ENCODE measurements at places on chromosomes 2 and 18.

GRCh38 chr2:86596118-86596517 is 27.5 kb downstream of the RNF103 start:
- no peak for DNase-seq

DNA sequence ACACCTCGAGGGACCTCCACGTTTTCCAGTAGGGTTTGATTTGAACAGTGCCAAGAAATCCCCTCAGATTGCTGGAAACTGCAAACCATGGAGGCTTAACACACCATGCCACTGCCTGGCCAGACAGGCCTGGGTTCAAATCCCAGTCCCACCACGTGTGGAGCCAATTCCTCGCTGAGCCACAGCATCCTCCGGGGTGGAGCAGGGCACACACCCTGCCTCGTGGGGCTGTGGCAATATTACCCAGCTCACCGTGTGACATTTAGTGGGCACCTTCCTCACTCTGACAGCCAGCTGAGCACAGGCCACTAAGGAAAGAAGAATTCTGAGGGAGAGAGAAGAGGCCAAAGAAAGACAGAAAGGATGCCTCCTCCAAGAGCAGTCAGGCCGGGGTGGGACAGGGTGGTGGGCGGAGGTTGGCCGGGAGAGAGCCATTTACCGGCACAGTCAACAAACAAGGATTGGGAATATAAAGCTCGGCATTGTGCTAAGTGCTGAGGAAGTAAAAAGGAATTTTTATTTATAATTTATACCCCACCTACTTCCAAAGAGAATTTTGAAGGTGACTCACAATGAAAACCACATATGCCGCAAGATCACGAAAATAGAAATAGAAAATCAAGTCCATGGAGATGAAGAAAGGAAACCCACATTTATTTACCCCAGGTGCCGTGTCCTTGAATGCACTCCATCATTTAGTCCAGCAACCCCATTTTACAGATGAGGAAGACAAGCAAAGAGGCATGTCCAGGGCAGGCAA is 111.5 kb downstream of the MCFD2 start:
- DNase-seq: no peak

- no peak for DNase-seq
Observed at GRCh38 chr18:43414006-43414405, 136.7 kb upstream of the SYT4 start.

- DNase-seq: no peak
Observed at GRCh38 chr2:190964170-190964795, 49.7 kb downstream of the STAT1 start.

DNA sequence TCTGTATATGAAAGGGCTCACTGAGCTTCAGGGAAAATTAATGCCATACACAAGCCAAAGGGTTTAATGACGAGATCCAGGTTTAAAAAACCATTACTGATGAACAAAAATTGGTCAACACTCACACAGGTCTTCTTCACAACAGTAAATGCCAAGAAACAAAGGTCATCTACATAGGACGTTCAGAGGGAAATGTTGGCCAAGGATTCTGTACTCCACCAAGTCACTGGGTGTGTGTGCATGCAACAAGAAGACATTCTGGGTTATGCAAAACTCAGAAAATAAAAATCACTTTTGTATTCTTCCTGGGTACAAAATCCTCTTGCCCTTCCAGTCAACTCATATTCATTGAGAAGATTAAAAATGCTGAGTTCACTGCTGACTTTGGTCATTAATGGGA is 78.3 kb downstream of the ACTR2 start:
- no peak for DNase-seq

DNA sequence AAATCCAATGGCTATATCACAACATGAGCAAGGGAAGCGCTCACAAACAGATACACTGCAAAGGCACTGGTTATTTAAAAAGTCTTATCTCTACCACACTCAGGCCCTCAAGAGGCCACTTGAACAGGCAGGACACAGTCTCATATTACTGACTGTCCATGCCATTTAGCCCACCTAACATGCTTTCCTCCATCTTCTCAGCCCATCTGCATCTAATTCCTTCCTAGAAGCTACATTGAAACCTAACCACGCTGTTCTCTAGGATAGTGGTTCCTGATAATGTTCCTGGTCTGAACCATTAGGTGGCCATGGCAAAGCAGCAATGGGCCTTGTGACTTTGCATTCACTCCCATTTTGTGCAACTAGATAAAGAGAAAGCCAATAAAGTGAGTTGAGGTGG is 22.5 kb upstream of the NEB start:
- no peak for DNase-seq

DNA sequence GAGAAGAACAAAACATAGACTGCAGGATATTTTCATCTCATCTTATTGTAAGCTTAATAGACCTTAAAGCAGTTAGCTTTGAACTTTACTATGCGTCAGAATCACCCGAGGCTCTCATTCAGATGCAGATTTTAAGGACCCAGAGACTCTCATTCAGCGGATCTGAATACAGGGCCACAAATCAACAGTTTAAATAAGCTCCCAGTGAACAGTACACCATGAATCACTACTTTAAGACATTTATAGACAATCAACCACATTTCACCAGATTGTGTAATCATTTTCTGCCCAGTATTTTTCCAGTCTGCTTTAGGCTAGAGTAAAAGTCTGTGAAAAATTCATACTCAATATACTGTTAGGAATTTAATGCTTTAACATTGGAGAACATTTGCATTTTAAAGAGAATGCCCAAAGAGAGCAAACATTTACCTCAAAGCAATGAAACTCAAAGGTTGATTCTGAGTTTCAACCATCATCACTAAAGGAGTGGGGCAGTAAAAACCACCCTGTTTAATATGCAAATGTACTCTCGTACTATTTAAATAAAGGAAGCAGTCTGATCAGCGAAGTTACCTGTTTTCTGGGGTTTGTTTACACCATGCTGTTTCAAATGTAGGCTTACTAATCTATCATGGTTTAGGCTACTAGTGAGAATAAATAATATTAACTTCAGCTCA is 11.0 kb upstream of the ALPK2 start:
- no peak for DNase-seq

GRCh38 chr2:191976436-191976835 is 129.5 kb upstream of the CAVIN2 start:
- no peak for DNase-seq

- no peak for DNase-seq
Observed at GRCh38 chr18:44733754-44734465, 53.2 kb downstream of the SETBP1 start.

- DNase-seq: no peak
Observed at GRCh38 chr2:74764429-74765272, 69.3 kb upstream of the HK2 start.

DNA sequence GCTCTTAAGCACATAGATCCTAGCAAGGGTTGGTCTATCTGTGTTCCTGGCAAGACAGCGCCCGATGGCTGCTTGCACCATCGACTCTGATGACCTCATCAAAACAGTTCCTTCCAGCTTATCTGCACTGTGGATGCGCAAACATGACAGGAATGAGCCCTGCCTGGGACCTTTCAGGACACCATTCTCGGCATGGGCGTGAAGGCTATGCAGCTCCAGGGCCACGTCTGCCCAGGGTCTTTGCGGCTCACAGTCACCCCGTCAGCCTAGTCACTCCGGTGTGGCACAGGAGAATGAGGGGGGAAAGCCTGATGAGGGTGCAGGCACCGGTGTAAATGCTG is 147.8 kb upstream of the TWIST2 start:
- DNase-seq: no peak

DNA sequence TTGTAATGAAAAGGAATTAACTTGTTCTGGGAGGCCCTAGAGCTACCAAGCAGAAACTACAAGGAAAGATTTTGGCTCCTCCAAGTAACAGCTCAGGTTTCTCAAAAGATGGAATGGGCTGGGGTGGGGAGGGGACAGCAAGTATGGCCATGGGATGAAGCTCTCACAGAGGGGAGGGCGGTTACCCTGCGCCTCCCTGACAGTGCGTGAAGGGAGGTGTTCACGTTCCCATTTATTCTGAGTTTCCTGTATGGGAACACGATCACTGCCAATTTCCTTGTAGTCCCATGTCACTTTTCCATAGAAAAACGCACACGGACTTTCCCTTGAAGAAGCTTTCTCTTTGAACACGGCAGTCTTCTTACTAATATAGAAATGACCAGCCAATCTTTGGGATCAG is 17.0 kb downstream of the CDC42EP3 start:
- DNase-seq: no peak

DNA sequence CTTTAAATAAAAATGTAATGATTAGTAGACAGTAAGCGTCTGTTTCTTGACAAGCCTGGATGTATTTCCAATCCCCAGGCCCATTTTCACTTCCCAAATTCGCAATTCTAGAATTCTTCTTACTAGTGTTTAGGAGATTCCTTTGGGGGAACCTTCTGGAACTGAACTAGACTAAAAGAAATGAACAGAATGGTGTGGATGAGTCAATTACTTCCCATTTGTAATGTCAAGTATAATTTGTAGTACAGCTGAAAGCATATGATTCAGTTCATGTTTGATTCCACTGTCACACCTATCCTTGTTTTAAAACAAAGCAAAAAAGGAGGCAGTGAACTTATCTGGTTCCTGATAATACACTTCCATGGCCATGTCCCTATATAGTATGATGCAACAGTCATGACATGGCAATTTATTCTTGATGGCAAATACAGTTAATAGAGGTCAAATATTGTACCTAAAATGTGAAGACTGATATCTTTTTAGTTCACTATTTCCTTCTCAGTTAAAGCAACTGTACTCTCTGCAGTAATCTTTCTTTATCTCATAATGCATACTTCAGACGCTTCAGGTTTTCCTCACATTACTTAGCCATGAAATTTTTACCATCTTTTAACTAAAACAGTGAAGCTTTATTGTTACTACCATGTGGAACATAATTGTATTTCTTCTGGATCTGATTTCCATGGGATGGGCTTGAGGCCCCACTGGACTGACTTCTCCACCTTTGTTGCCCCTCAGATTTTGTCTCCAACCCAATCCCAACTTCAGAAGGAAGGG is 2.0 kb downstream of the IDH1 start:
- DNase-seq: no peak

DNA sequence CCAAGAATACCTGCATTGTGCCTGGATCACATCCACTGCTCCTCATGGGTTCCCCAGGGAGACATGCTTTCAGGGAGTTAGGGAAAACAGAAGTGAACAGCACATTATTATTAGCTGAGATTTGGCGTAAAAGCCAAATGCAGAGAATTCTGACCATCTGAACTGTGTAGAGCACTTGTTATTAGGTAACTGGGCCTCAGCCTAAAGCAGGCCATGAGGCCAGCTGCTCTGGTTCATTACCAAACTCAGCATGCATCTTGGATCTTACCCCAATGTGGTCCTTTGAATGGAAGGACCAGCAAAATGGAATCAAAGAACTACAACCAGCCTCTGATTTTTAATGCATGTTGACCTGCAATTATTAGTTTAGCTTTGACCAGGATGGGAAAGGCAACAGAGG is 322.3 kb downstream of the KCNS3 start:
- no peak for DNase-seq

- no peak for DNase-seq
Observed at GRCh38 chr2:182446087-182446486, 19.3 kb upstream of the PDE1A start.

DNA sequence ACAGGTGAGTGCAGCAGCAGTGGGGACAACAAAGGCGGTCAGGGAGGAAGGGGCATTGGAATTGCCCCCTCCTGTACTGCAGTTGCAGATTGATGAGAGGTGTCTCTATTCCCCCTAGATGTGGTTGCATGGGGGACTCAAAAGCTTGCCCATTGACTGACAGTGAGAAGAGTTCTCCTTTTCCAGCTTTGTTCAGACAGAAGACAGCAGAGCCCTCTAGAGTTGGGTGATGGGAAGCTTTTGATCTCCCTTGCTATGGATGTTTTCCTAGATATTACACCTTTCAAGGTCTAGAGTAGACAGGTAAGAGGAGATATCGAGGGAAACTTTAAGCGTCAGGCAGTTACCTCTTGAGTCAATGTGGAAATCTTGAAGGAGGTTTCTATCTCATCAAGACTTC is 2.9 kb downstream of the PROKR1 start:
- DNase-seq: peak; percentile 38

GRCh38 chr2:101725515-101726192 is 28.1 kb downstream of the MAP4K4 start:
- no peak for DNase-seq

DNA sequence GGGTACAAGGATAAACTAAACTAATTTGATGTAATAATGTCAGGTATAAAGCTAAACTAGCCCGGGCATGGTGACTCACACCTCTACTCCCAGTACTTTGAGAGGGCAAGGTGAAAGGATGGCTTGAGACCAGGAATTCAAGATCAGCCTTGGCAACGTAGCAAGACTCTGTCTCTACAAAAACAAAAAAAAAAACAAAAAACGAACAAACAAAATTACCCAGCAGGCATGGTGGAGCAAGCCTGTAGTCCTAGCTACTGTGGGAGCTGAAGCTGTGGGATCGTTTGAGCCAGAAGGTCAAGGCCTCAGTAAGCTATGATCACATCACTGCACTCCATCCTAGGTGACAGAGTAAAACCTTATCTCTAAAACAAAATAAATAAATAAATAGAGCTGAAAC is 131.8 kb upstream of the KYNU start:
- DNase-seq: no peak

GRCh38 chr2:231127936-231128335 is 3.1 kb upstream of the HTR2B start:
- DNase-seq: no peak

DNA sequence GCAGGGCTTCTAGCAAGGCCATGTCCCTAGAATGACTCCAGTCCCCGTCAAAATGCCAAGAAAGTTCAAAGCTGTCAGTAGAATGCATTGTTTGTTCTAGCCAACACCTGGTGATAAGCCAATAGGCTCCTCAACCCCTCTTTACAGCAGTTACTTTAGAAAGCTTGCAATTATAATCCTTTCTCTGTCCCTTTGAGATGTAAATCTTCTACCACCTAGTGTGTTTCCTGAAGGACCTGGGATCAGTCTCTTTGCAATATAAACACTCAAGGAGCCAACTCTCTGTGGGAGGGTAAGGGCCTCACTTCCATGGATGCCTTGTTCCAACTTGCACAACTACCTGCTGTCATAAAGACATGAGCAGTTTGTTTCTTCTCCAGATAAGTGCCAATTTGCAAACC is 301.8 kb downstream of the NBAS start:
- DNase-seq: no peak

DNA sequence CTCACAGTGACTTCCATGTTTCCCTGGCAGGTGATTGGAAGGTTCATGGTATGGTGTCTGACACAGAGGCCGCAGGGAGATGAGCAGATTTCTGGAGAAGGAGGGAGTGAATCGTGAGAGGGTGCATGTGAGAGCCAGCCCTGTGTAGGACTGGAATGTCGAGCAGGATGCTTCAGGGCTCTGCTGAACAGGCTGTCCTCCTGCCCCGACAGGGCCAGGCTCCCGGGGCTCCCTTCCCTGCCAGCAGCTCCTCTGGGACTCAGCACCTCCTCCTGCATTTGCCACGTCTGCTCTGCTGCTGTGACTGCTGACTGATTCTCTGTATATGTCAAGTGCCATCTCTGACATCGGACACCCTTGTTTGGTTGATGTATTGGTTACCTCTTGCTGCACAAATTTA is 38.5 kb upstream of the INHBB start:
- DNase-seq: no peak
